Panc1 (cell line): ENCODE measurements at places on chromosomes 3 and 15.

DNA sequence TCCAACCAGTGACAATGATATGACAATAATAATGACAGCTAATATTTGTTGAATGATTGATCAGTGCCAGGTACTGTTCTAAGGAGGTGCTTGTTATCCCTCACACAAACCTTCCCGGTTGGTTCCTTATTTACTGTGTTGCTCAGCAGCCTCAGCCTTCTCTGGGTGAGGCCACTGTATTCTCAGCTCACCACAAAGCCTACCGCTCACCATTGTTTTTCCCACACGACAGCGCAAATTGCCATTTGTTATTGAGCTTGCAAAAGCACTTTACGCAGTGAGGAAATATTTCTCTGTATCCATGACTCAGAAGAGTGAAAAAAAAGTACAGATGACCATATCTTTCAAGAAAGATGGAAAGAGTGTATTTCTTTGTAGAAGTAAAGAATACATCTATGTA lies 49.5 kb upstream of the PDZRN3 start:
- DNase-seq, result no peak

- no peak for DNase-seq
These were observed 16.7 kb upstream of the CCDC174 start for GRCh38 chr3:14634763-14635400.

GRCh38 chr15:42832576-42832975 lies 88.0 kb downstream of the TTBK2 start:
- no peak for DNase-seq

DNA sequence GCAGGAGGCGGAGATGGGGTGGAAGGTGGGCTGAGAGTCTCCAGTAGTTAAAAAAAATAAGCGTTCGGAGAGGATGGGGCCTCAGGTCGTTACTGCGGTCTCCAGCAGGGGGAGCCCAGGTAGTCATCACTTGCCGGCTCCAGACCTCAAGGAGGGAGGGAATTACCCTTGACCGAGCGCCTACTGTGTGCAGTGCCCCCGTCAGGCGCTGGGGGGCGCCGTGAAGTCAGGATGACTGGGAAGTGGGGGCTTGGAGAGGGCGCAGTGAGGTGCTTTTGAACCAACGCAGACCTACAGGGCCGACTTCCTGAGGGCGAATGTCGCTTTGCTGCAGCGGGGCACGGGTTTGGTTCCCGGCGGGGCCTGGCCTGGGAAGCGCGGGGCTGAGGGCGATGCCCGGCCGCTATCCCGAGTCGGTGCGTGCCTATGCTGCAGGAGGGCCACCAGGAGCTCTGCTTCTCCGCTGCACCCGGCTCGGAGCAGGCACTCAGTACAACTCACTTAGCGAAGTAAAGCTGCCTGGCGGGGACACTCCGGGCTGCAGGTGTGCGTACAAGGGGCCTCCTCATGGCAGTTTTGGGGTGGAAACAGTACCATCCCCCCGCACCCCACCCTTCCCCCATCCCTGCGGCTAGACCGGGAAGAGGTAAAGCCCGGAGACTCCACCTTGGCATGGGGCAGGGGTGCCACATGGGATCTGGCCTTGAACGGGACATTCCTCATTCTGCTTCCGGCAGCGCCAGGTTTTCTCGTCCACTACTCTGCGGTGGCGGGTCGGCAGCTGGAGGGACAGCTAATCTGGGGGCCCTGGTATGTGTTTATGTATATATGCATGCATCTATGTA lies 79.8 kb downstream of the RHCG start:
- DNase-seq, result no peak

DNA sequence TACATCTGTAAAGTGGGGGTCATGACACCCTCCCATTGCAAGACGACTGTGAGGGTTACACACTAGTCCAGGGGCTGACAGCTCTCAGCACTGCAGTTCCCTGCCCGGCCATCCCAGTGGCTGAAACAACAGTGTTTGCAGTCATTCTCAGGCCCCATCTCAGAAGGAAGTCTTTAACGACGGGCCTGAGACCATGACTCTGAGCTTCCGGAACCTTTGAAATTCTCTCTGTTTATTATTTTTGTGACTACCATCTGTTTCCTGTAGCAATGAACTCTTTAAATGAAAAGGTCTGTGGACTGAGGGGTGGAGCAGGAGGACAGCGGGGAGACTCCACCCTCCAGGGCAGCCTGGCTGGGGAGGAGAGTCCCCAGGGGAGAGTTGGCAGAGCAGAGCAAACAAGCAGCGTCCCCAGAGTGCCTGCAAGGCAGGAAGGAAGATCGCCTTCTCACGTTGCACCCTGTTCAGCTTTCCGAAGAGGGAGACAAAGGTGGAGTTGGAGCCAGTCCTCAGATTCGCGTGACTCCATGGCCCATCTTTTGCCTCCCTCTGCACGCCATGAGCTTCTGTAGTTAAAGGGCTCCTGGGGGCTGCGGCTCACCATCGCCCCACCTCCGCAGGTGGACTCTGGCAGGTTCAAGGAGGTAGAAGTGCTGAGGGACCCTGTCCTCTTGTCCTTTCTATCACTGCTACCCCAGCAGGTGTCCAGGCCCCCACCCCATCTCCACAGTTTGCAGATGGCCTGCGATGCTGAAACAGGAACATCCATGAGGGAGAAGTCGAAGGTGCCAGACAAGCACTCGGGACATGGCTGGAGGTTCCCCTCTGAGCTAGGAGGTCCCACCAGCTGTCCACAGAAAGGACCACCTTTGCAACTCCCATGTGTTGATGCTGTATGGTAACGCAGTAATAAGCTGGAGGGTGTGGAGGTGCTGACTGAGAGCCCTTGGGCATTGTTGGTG lies 525.8 kb upstream of the PROK2 start:
- DNase-seq, result no peak

DNA sequence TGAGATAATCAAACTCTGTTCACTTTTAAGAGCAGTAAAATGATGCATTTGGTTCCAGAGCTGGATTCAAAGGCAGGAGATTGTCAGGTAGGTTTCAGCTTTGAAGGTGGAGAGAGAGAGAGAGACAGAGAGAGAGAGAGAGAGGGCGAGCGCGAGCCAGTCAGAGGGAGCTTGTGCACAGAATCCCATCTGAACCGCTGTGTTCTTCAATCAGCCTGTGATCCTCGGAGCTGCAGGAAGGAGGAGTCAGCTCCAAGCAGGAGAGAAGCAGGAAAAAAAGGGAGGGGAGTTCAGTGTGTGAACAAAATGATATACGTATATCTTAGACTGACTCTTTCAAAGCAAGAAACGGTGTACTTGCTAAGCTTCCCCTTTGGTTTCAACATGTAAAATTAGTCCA lies at the start of gene GPR149:
TSS of gene GPR149 (minus strand) at position 177 of the 400 bp plus-strand sequence. CDS start 575 bp downstream, outside the sequence.
- no peak for DNase-seq

DNA sequence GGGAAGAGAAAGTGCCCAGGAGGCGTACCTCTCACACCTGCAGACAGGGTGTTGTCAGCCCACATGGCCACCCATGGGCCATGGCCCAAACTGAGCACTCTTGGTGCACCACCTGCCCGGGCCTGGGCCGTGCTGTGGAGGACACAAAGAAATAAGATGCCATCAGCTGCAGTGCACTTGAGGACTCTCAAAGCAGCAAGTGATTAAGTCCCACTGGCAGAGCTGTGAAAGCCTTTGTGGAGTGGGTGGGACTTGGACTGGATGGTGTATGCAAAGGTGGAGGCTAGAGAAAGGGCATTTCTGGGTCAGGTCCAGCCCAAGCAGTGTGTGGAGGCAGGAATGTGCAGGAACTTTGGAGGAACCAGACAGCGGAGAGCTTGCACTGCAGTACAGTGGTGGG lies 122.3 kb downstream of the MEGF11 start:
- DNase-seq, result no peak
